Cortex of kidney (tissue), 1 donor: ENCODE measurements at places on chromosomes 6 and 20.

- no peak for DNase-seq
Measured at GRCh38 chr20:8151372-8151771, 19.3 kb downstream of the PLCB1 start.

DNA sequence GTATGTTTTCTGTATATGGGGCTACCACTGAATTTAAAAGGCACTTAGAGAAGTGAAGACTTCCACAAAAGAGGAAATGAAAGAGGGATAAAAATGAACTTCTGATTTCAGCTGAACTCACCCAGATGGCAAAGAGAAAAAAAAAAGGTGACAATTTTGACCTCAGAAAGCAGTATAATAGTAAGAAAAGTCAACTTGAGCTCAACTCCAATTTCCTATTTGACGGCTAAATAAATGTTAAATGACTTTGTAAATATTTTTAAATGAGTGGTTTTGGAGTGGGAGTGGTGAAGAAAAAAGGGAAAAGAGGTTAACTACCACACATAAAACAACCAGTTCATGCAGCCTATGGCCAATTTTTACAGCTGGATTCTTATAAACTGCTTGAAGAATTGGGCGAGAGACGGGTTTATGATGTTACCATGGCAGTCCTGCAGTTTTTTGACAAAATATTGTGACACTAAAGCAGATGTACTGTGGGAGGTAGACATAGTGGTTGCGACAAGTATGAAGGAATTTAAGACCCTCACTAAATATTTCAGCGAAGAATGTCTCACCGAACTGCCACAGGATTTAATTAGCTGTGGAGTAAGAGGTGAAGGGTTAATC lies 49.8 kb upstream of the ADTRP start:
- DNase-seq: no peak

GRCh38 chr6:111276736-111277135 lies 189.4 kb downstream of the SLC16A10 start:
- no peak for DNase-seq

- DNase-seq: no peak
Measured at GRCh38 chr6:506920-507622, 115.5 kb downstream of the IRF4 start.

DNA sequence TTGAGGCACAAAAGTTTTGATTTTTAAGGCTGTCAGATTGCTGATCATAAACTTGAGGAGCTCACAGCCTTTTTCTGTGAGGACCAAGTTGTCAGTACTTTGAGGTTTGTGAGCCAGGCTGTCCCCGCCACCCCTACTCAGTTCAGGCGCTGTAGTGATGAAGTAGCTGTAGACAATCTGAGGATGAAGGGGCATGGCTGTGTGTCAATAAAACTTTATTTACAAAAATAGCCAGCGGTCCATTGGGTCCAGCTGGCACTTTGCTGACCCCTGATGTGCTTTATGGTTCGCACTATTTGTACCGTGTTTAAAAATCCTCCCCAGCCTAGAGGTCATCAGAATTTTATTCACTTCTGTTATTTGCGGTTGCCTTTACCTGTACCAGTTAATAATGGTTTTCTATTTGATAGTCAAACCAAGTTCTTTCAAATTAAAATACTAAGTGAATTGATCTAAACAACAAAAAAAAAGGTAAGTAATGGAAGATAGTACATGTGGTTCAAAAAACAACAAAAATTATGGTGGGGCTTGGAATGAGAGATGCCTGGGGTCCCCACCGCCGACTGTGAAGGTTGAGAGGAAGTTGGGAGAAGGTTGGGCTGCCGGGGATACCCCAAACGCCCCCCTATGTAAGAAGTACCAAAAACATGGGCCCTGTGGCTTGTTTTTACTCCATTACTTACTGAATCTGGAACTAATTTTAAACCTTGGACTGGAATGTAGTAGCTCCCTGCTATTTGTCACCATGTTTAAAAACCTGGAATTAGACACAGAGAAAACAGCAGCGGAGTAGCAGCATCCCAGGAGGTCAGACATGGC lies 123.6 kb downstream of the SYCP2 start:
- no peak for DNase-seq

- DNase-seq: no peak
Measured at GRCh38 chr6:44094403-44095242, 32.6 kb downstream of the MRPL14 start.

DNA sequence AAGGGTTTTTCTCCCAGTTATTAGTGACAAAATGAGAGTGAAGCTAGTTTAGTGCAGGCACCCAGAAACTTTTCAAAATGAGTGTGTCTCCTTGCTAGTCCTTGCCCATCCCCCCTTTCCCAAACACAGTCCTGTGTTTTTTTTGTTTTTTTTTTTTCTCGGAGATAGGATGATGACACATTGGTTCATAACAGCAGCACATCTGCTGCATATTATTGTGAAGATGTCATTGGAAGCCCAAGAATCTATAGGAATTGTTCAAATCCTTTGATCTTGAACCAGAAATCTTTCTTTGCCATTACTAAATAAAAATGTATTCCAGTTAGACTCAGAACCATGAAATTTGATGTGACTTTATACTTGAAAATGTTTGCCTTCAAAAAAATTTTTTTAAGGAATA lies 162.4 kb downstream of the FRK start:
- no peak for DNase-seq

DNA sequence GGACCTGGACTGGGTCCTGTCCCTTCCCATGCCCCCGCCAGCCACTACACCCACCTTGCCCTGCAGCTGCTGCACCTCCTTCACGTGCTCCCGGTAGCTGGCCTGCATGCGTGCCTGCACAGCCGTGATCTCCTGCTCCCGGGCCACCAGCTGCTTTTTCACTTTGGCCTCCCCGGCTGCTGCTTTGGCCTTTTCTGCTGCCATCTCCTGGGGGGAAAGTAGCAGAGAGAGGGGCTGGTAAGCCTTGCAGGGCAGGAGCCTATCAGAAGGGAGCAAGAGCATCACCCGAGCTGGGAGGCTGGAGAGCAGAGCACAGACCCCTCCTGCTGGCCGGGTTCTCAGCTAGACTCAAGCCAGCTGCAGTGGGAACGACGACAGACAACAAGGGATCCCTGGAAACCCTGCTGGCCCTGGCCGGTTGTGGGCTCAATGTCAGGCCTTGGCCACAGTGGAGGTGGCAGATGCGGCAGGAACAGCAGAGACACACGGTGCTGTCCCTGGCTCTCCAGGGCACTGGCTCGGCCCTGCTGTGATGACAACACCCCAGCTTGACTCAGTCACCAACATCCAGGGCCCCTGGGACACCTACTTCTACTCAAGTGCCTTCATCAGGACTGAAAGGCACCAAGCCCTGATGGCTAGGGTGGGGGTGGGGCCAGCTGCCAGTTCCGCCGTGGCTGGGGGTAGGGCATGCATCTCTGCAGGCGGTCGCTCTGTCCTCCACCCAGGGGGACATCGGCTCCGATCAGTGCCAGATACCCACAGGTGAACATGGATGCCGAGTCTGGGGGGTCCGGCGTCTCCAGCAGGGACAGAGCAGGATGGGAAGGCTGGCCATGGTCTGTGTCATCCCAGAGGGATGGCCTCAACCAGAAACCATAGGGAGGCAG lies 45.3 kb downstream of the RRBP1 start:
- no peak for DNase-seq

DNA sequence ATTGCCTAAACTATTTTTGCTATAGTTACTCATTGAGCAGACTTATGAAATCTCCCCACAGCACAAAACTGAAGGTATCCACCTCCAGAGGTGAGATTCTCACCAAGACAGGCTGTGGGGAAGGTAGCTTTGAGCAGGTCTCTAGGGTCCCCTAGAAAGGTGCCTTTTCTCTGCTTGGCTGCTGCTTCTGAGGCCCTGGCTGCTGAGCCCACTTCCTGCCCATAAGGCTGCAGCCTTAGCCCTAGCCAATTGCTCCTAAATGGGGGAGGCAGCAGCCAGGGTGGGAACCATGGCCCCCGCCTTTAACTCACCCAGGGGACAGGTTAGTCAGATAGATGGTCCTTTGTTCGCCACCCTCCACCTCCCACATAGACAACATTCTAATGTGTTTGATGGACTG lies 3.6 kb downstream of the NT5E start:
- no peak for DNase-seq

DNA sequence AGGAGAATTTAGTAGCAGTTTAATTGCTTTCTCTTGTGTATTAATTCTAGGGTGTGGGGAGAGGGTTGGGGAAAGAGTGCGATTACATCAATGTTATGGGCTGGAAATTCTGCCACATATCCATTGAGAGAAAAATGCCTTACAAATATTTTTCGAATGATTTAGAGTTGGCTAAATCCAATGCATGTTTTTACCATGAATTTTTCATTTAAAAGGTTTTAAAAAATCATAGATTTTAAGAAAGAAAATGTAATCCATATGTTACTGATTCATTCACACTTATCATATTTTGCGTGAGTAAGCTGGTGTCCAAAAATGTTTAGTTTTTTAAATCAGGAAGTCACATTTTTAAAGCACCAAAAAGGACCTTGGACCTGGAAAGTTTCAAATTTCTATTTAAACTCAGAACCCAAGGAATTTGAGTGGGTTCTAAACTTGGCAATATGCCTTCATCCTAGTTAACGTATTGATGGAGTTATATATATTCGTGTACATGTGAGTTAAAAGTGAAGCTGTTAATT lies 627.4 kb upstream of the CITED2 start:
- DNase-seq: no peak

- DNase-seq: no peak
Measured at GRCh38 chr20:7853493-7853892, 86.8 kb downstream of the HAO1 start.

DNA sequence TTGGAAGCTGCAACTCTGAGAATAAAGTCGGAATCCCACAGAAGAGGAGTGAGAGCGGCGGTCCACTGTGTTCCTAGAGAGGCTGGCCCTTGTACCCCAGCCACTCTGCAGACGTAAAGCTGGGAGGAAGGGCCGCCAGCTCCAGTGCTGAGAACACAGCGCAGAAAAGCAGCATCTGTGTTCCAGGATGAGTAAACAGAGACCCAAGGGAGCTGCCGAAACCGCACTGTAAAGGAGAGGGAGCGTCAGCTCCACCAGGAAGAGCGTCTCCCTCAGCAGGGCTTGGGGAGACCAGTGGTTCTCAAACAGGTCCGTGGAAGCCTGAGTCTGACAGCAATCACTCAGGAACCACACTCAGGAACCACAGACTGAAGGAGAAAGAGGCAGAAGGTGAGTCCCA lies 134.0 kb downstream of the WDR27 start:
- DNase-seq: no peak

DNA sequence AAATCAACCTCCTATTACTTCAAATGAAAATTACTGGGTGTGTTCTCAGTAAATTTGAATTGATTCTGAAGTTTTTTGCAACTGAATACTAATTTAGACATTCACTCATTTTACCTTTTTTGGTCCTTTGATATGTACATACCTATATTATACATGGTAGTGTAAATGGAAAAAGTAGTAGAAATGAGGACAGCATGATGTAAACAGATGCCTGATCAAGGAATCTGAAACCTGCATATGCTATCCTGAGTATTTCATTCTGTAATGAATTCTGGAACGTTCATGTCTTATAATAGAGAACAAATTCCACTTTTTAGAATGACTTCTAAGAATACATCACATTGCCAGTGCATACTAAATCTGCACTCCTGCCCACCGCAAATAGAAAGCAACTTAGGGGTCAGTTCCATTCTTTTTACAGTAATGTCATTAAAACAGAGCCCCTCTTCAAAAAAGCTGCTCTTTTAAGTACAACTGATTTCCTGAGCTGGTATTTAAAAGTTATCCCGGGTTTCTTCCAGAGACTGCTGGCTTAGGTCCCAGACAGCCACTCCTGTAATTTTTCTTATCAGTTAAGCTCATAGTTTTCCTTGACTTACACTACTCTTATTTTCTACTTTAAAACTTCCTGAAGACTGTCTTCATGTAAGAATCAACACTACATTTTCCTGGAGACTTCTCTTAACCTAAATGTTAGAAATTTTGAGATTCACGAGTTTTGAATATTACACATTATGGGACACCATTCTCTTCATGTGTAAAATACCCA lies 48.4 kb downstream of the MAP3K7 start:
- no peak for DNase-seq

DNA sequence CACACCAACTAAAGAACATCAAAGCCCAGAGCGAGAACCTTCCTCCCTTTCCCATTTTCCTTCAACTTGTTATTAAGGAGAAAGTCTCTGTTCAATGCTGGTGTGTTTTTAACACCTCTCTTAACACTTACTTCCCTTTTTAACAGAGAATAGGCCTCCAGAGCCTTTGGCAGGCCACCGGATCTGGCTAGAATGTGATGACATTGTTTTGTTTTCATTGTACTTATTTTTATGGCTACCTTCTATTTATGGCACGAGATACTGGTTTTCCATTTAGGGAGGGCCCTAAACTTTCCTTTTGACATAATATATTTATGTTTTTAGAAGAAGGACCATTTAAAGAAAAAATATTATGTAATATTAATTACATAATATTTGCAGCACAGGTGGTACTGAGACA lies 21.6 kb downstream of the TCF15 start:
- no peak for DNase-seq

DNA sequence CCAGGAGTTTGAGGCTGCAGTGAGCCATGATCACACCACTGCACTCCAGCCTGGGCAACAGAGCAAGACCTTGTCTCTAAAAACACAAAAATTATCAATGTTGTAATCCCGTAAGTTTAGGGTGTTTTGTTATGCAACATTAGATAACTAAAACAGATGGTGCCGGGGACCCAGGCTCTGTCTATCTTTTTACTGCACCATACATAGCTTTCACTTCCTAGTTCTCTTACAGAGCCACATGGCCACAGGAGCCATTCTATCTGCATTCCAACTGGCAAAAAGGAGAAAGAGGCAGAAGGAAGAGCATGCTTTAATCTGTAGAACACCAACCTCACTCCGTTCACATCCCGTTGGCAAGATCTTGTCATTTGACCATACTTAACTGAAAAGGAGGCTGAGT lies 5.4 kb upstream of the TCF15 start:
- DNase-seq: no peak

DNA sequence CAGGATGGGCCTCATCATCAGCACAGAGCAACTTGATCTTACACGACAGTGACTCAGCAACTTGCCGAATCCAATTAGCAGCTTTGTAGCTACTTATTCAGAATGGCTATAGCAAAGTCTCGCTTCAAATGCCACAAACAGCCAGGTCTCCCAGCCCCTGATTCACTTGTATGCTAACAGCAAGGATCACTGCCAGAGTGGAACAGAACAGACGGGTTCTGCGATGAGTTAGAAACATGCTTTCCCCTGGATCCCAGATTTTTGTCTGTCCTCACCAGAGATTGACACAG lies 254.4 kb downstream of the NRN1 start:
- DNase-seq: no peak

DNA sequence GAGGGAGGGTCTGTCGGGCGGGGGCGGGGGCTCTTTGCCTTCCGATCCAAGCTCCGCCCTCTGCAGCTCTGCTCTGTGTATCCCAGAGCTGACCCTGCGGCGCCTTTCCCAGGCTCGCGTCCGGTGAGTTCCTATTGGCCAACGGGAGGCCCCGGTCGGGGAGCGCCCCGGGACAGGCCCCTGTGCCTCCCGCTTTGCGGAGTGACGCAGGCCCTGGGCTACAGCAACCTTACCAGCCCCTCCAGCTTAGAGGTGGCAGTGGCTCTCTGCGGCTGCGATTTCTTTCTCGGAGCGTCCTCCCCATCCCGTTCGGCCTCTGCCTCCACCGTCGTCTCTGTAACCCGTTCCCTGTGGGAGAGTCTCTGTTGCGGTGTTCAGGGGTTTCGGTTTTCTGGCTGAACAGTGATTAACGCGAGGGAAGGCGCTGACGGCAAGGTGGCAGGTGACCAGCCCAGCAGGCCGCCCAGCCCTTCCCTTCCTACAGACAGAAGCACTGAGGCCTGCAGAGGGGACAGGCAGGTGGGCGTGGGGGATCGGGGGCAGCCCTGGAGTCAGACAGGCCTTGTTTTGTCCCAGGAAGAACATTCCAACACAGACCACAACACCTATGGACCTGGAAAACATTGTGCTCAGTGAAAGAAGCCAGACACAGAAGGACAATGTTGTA lies 18.1 kb upstream of the CEBPB start:
- no peak for DNase-seq

GRCh38 chr6:48194596-48195295 lies 83.7 kb upstream of the PTCHD4 start:
- no peak for DNase-seq
